Left kidney (tissue), 8 donors: ENCODE measurements at places on chromosomes 7 and 10. TPM values are rescaled to one million over a fixed set of nuclear protein-coding genes. Genes with fewer than 3 reads are reported as not detected.

DNA sequence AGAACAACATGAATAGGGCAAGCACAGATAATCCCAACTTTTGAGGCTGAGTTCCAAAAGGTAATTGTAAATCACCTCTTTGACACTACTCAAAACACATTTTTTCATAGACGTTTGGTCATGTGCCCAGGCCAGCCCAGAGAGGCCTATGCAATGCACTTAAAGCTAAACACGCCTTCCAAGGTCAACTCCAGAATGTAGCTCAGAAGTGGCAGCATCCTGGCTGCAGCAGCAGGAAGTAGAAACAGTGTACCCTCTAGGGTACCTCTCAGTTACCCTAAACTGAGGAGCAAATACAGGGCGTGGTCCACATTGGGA, 58.7 kb downstream of the OSBPL3 start:
- DNase-seq = no peak

DNA sequence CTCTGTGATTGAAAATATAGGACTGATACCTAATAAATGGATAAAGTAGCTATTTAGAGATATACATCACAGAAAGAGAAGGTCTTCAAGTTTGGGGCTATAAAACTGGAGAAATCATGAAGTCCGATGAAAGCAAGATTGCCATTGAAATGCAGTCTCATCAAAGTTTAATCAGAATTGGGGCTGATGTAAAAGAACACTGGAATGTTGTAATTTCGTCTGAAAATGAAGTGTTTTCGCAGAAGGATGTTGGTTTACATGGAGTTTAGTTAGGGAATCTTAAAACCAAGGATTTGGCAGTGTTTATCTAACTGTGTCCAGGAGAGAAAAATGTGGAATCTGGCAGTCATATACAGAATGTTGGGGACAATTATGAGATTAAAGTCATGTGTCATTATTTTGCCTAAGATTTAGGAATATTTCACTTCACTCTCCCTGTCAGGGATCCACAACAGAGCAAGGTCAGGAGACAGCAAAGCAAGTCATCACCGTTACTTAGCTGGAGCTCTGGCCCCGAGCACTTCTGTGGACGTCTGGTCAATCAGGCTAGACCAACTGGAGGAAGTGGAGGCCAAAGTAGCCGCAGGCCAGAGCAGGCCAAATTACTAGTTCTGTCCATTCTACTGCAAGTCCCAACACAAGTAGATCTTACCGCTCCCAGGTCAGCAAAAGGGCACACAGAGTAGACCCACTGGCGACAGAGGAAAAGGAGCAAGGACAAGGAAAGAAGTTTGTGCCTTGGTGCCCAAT, 37.0 kb downstream of the EPDR1 start:
- no peak for DNase-seq

DNA sequence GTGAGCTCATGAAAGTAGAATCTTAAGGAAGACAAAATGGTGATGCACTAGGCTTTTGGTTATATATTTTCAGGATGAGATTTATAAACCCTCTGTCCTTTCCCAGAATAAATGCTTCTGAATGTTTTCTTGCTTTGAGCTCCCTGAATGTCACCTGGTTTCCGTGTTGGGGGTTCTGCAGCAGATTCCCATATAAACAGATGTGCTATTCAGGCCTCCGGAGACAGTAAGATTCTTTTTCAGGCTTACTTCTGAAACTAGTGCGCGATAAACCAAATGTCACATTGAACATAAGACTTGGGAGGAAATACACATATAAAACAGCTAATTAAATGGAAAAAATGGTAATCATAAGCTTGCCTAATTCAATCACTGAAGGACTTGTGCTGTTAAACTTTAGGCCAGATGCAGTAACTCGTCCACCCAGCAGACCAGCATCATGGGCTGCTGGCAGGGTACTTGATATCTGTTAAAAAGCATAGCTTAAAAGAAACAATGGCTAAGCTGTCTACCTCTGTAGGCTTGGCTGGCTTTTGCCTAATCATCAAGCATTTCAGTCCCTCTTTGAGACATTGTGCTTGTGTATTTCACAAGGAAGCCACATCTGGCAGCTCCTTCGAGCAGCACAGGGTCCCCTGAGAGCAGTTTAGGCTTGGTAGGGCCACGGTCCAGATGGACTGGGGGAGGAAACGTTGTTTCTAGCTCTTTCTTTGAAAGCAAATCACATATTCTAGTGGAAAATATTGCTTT, 281.2 kb upstream of the KIAA1217 start:
- DNase-seq = no peak

GRCh38 chr10:31623466-31623865, 304.4 kb downstream of the ZEB1 start:
- DNase-seq = no peak

- DNase-seq = no peak
These were observed 66.9 kb downstream of the SEMA3D start for GRCh38 chr7:85119934-85120333.

GRCh38 chr10:35961501-35961900, 319.4 kb upstream of the FZD8 start:
- no peak for DNase-seq

PTPRE gene
- polyA plus RNA-seq = 5.6 TPM

MNX1 gene
- 0.08 TPM for polyA plus RNA-seq

TMEM270 gene
- 0.27 TPM for polyA plus RNA-seq
